ENCODE measurements at places on chromosomes 13 and 19. TPM values are rescaled to one million over a fixed set of nuclear protein-coding genes. Genes with fewer than 3 reads are reported as not detected.

DNA sequence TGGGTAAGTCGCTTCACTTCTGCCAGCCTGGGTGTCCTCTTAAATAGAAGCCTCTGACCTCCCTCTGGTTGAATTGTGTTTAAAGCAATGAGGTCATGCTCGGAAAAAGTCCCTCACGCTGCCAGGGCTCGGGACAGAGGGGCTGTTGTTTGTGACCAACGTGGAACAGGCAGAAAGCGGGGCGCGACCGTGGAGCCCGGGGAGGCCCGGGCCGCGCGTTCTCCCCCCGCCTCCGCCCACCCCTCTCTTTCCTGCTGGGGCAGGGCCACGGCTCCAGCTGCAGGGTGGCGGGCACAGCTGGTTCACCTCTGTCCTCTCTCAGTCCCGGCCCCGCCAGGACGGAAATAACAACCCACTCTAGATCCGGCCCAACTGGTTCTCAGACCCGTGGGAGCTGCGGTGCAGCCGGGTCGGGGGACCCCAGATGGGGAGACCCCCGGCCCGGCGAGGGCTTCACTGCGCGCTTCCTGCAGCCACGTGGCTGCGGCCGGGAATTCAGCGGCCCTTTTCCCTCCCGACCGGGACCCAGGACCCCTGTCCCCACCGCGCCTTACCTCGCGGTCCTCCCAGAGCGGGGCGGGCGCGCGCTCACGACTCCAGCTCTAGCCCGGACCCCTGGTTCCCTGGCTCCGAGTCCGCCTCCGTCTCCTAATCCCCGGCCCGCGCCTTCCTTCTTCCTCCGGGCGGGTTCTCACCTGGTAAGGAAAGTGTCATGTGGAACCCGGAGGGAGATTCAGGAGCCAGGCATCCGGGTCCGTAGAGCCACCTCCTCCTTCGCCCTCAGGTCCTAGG lies 1.9 kb downstream of the CDC42EP5 start:
- DNase-seq: no peak
- H3K36me3 ChIP-seq: no peaks in the 10 kb centered on the region
- H3K4me3 ChIP-seq: peak overlapping the region; percentile 50
- H3K27ac ChIP-seq: peak overlapping the region; percentile 43

Gene PLVAP
- total RNA-seq: 11.5 TPM

Gene LIN7B
- total RNA-seq: 97.9 TPM

DNA sequence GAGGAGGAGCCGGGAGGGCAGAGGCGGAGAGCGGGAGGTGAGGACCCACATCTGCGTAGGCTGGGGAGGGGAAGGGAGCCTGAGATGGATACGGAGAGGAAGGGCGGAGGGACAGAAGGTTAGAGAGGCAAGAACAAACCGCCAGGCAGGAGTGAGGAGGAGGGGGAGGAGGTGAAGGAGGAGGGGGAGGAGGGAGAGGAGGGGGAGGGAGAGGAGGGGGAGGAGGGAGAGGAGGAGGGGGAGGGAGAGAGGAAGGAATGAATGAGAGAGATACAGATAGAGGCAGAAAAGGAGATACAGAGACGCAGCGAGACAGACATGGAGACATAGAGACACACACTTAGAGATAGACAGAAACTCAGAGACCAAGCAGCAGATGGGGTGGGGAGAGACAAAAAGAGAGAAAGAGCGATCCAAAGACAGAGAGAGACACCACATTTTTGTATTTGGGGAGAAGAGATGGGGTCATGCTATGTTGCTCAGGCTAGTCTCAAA lies 782 bp upstream of the CA11 start:
- H3K27me3 ChIP-seq: no peaks in the 10 kb centered on the region
- H3K27ac ChIP-seq: peak overlapping the region; percentile 83
- H3K4me3 ChIP-seq: peak overlapping the region; percentile 67
- peaks cover 14% of the 10 kb centered on the region for H3K4me1 ChIP-seq
- H3K36me3 ChIP-seq: no peaks in the 10 kb centered on the region

- H3K27ac ChIP-seq: no peak overlapping the region
- H3K27me3 ChIP-seq: no peaks in the 10 kb centered on the region
- H3K36me3 ChIP-seq: no peaks in the 10 kb centered on the region
- no peak overlapping the region for H3K4me3 ChIP-seq
- H3K4me1 ChIP-seq: no peaks in the 10 kb centered on the region
These were observed 1255.6 kb downstream of the DIAPH3 start for GRCh38 chr13:58908019-58908679.
